ENCODE measurements at places on chromosomes 2 and 18.

GRCh38 chr2:71544919-71545571 is 91.7 kb downstream of the DYSF start:
- DNase-seq = no peak

DNA sequence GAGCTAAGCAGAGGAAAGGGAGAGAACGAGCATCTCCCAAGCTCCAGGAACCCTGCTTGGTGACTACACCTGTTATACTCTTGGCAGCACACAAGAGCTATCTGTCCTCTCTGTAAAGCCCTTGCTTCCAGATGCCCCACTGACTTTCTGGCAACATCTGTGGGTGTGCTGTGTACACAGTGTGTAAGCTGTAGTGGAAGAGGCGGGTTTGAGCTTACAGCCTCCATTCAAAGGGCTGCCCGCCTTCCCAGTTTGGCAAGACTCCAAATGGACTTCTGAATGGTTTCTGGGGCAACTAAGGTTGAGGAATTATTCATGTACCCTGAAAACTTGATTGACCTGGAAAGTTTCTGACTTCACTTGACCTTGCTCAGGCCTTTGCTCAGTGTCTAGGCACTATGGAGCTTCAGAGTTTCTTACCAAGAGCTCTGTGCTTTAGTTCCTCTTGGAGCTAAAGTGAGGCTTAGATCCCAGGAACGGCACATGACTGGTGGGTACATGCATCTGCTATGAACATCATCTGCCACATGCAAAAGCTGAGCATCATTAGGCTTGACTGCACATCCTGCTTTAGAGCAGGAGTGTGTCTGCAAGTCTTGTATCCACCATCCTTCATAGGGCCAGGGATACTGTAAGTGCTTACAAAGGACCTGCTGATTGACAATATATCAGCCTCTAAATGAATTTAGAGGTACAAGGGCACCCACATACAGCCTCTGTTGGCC is 290.9 kb upstream of the SIX2 start:
- no peak for DNase-seq

DNA sequence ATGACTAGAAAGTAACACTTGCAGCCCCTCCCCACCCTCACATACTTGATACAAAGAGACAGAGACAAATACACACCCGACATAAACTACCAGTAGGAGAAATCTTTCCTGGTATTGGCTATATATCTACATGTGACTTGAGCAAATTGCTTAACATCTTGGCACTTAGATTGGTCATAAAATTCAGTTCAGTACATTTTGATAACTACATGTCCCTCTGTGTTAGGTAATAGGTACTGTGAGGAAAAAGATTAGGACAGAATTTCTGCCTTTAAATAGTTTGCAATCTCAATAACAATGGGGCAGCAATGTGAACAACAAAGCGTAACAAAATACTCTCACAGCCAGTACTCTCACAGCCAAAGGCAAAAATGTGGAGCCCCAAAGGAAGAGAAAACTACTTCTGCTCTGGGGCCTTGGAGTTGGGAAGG is 670.0 kb upstream of the ACVR2A start:
- DNase-seq = no peak

- DNase-seq = no peak
Measured at GRCh38 chr2:128771401-128771800, 452.7 kb upstream of the HS6ST1 start.

DNA sequence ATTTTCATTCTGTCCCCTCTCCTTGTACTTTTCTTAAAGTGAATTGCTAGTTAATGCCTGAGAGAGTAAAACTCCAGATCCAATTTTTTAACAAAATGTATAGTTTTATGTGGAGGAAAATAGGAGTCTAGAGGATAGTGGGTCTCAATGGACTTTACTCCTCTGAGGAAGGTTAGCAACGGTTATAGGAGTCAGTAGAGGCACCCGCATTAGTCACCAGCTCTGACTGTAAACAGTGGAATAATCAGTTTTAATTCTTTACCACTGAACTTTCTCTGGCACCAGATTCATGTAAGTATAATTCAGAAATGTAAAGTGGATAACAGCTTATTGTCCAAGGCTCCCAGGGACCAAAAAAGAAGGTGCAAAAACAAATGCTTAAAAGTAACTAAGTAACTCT is 38.7 kb upstream of the HNMT start:
- DNase-seq = no peak

GRCh38 chr2:181886192-181886591 is 5.3 kb upstream of the ITPRID2 start:
- no peak for DNase-seq

- no peak for DNase-seq
Measured at GRCh38 chr2:129828792-129829191, 150.7 kb upstream of the RAB6C start.

DNA sequence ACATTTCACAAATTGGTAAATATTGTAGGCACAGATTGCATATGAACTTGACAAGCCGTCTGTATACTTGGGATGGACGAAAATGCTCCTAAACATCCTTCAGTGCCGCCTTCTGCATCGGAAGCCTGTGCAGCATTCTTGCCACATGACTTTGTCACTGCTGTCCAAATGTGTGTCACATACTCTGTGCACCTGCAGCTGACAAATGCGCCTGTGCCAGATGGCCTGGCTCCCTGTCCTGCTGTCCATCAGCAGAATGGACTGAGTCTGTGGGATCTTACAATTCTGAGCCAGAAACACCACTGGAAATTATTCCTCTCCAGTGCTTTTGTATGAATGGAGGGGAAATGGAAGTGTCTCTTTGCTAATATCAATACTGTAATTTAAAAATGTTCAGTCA is 89.9 kb downstream of the DCDC2C start:
- DNase-seq = no peak

DNA sequence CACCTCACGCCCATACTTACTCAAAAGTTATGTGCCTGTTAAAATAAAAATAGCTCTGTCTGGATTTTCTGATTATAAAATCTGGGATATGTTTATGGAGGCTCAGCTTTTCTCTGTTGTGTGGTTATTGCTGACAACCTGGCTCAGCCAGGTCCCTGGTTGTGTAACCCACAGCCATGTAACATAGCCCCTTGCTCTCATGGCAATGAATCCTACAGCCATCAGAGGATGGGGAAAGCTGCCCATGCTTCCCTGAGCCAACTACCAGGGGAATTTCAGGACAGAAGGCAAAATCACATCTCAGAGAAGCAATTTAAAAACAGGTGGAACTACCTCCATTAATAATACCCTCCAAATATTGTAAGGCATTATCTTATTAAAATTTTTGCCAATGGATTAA is 29.7 kb downstream of the ST8SIA5 start:
- DNase-seq = no peak

GRCh38 chr2:133077269-133077822 is 407.3 kb upstream of the LYPD1 start:
- DNase-seq = no peak

All from CD4-positive, alpha-beta T cell treated with Interferon alpha-2 for 1 hour (primary cell).